ENCODE measurements at places on chromosomes 2 and 18.

DNA sequence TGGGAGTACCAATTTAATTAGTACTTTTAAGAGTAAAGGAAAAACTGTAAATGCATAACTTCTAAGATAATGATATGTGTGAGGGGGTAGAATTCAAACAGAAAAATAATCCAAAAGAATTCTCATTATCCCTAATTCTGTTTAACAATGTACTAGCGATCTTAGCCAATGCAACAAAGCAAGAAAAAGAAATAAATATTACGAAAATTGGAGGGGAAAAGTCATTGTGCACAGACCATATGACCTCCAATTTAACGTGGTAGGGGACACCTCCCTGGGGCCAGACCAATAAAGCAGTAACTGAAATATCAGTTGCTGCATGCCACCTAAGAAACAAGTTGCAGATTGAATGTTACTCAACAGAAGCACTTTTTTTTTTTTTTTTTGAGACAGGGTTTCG, 25.9 kb upstream of the PEX13 start:
- DNase-seq: no peak

DNA sequence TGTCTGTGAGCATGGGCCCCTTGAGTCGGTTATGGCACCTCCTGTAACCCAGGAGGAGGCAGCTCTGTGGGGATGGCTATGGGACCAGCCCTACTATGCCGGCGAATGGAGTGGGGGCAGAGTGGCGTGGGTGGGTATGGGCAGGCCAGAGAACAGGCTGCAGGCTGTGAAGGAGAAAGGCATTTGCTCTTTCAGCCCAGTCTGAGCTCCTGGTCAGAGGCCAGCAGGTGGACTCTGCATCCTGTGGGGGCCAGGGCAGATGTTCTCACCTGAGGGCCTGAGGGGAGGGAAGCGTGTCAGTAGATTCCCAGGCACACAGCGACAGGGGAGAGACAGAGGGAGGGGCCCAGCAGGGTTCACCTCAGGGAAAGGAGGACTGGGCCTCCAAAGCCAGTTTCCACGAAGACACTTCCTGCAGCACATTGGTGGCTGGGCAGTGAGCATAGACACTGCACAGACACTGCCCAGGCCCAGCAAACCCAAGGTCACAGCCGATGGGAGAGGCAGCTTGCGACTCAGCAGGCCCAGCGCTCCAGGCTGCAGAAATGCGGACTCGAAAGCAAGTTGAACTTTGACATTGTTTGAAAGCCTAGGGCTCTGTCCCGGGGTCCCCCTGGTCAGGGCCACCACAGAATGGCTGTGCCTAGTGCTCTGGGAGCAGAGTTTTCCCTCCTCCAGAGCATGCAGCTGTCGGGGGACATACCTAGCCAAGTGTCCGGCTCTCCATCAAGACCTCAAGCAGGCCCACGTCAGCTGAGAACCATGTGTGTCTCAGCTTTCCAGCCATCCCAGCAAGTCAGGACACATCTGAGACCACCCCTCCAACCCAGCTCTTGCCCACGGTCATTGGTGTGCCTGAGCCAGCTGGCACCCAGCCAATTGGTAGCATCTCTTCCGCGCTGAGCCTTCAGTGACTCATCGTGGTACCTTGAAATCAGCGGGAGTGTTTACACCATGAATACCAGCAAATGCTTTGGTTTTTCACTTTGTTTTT, 53.8 kb downstream of the TGOLN2 start:
- peak; percentile 76 for DNase-seq

DNA sequence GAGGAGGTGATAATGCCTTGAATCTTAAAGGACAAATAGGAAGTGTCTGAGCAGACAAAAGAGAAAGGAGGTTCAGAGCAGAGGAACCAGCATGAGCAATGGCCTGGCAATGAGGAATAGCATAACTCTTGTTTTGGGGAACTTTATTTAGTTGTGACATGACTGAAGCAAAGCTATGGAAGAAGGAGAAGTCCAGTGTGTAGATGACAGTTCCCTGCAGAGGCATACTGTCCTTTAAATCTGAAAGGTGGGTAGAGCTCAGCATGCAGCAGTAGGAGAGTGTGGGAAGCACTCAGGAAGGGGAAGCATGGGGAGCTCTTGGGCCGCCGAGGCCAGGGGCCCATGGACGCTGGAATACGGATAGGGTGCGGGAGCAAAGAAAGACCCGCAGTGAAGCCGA, 173.8 kb downstream of the SEPTIN10 start:
- no peak for DNase-seq

- no peak for DNase-seq
Measured at GRCh38 chr2:207813221-207813916, 43.7 kb upstream of the FZD5 start.

DNA sequence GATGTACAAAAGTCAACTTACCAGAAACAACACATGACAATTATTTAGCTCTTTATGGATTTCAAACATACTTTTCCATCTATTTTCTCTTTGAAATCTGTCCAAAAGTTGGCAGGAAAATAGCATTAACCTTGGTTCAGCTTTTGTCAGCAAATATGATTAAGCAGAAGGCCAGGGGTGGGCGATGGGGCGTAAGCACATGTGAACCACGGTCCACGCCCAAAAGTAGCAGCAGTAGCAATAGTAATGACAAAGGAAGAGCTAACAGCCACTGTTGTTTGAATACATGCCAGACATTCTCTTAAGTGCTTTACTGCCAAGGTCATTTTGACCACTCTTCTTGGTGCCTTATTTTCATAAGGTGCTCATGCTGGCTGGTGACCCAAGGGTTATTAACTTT, 73.5 kb downstream of the ANTXR1 start:
- DNase-seq: no peak

- DNase-seq: peak; percentile 88
Measured at GRCh38 chr18:73948497-73948896, 199.1 kb downstream of the FBXO15 start.

- DNase-seq: no peak
Measured at GRCh38 chr18:22168360-22168921, 948 bp upstream of the GATA6 start.

- DNase-seq: no peak
Measured at GRCh38 chr2:67559156-67559555, 162.0 kb downstream of the ETAA1 start.

DNA sequence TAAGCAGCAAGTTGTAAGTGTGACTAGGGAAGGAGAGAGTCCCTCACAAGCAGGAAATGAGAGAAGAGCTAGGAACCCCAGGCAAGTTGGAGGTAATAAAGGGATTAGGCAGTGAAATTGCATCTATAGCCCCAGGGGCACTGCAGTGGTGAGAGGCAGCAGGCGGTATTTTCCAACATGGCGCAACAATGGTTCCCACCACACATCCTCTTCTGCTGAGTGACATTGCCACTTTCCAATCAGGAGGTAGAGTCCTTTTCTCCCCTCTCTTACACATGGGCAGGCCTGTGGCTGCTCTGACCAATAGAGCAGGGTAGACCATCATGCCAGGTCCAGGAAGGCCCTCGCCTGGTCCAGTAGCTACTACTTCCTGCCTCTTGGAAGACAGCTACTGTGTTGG, 86.6 kb downstream of the DNER start:
- no peak for DNase-seq

DNA sequence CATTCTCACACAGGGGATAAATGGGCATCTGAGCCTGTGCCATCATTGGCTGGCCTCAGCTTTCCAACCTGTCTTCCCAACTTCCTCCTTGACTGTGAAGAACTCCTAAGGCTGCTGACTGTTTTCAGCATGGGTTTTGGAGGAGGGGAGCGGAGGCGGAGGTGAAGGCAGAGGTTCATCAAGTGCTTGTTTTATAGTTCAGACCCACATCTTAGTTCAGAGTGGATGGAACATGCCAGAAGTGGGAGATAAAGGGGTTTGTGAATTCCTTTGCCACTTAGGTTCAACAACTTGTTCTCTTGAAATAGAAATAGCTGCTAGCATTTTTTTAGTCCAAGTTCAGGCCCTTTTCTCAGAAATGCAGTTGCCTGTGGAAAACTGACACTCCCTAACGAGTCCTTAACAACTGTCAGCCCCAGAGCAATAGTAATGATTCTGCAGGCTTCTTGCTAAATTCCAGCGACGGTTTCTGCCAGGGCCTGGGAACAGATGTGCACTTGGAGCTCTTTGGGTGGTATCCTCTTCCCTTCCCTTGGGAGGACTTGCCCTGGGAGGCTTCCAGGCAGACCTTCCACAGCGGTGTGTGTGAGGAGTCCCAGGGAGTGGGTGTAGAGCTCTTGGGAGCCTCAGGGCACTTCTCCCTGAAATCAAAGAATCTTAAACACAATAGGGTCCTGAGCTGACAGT, 30.1 kb upstream of the ITGA6 start:
- peak; percentile 59 for DNase-seq

GRCh38 chr2:228720895-228721294, 539.4 kb upstream of the SPHKAP start:
- no peak for DNase-seq

GRCh38 chr2:11163439-11164317, 8.4 kb downstream of the SLC66A3 start:
- no peak for DNase-seq

DNA sequence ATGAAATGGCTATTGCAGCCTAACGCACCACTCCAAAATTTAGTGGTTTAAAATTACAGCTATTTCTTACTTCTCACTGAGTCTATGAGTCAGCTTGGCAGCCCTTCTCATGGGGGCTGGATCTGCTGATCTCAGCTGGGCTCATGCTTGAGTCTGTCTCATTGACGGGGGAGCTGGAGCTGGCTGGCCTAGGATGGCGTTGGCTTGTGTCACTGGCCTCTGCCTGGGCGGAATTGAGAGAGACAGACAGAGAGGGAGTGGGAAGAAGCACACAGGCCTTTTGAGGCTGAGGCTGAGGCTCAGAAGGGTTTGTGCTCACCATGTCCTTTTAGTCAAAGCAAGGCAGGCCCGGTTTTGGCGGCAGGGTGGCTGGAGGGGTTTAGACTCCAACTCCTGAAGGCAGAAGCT, 412.1 kb upstream of the MYT1L start:
- DNase-seq: no peak

DNA sequence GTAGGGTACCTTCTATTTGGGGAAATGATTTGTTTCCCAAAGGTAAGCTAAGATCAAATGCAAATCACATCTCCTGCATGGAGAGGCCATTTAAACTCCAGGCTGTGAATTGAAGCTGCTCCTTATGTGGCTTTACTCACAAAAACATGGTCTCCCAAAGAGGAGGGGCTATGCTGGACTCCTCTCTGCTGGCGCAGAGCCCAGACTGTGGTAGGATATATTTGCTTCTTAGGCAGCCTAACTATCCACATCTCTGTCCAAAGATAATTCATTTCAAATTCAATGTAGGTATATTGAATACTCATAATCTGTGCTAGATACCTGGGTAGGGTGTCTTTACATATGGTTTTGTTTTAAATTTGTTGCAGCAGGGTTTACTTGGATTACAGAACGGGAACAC, 358.5 kb downstream of the ALK start:
- DNase-seq: no peak

- DNase-seq: no peak
Measured at GRCh38 chr2:35421485-35421884, 934.1 kb upstream of the CRIM1 start.

DNA sequence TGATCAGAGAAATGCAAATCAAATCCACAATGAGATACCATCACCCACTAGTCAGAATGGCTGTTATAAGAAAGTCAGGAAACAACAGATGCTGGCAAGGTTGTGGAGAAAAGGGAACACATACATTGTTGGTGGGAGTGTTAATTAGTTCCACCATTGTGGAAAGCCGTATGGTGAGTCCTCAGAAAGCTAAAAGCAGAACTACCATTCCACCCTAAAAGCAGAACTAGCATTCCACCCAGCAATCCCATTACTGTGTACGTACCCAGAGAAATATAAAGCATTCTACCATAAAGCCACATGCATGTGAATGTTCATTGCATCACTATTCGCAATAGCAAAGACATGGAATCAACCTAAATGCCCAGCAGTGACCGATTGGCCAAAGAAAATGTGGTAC, 60.7 kb downstream of the ANKRD62 start:
- no peak for DNase-seq

DNA sequence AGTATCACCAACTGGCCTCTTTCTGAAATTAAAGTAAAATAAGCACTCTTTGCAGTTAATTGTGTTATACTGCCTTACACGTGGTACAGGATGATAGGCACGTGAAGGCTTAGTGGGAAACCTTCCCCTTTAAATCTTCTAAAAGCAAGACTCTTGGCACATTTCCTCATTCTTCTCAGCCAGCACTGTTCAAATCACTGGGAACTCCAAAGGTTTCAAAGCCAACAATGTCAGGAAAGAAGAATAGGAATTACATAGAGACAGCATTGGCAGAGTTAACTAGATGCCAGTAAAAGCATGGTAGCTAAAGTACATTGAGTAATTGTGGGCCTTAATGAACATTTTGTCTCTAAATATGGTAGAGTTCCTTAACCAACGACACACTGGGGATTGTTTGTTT, 96.4 kb downstream of the DTNA start:
- no peak for DNase-seq

GRCh38 chr2:31212659-31213600, 4.4 kb downstream of the CAPN14 start:
- DNase-seq: no peak

- peak; percentile 24 for DNase-seq
Measured at GRCh38 chr2:239953418-239954061, 71.6 kb downstream of the NDUFA10 start.

DNA sequence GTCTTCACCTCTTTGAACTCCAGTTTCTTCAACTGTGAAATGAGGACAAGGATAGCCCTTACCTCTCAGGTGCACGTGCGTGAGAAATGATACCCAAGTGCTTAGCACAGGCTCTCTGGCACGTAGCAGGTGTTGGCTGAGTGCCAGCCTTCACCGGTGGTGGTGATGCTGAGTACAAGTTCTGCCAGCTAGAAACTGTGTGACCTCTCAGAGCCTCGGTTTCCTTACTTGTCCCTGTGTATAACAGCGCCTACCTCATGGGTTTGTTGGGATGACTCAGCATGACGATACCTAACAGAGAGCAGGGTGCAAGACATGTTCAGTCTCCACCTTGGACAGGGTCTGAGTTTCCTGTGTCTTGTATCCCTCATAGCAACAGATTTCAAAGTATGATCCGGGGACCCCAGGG, 205.1 kb downstream of the TNS1 start:
- no peak for DNase-seq

DNA sequence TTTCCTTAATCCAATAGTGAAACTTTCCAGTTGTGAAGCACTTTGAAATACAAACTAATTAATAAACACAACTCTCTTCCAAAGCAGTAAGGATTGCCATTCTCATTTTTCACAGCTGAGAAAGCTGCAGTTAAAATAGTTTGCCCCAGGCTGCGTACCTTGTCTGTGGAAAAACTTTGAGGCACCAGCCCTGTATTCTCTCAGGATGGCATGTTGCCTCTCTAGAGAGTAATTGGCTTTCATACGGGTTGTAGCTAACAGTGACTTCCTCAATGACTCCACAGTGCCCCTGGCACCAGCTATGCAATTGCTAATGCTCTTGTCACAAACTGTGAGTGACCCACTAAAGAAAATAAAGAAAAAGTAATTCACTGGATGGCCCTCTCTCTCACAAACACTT, 345.7 kb downstream of the MTX2 start:
- no peak for DNase-seq

DNA sequence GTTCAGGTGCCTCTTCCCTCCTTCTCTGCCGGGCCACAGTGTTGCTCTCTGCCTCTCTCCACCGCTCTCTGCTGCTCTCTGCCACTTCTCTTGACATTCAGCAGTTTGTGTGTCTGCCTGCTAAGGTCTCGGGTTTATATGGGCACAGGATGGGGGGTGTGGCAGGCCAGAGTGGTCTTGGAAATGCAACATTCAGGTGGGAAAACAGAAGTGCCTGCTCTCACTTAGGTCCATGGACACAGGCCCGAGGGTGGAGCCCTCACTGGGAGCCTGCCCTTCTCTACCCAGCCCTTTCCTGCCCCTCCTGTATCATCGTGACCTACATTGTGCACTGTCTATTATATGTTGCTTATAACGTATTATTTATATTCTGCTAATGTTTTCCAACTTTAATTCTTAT, 120.8 kb upstream of the TMEM18 start:
- no peak for DNase-seq
